ENCODE measurements at places on chromosomes 2 and 18. TPM values are rescaled to one million over a fixed set of nuclear protein-coding genes. Genes with fewer than 3 reads are reported as not detected.

Gene PTRHD1
- polyA plus RNA-seq = 38.3 TPM

Gene TCF7L1
- 2.1 TPM for polyA plus RNA-seq

Gene MOGAT1
- polyA plus RNA-seq = not detected

Gene RGPD3
- 0.03 TPM for polyA plus RNA-seq

Gene SANBR
- polyA plus RNA-seq = 2.3 TPM

Gene AQP12A
- polyA plus RNA-seq = not detected

Gene TUBA4B
- 0.06 TPM for polyA plus RNA-seq
